ENCODE measurements at places on chromosomes 7 and 10. TPM values are rescaled to one million over a fixed set of nuclear protein-coding genes. Genes with fewer than 3 reads are reported as not detected.

The FANK1 gene
- total RNA-seq, result 0.38 TPM

The PIK3AP1 gene
- 11.7 TPM for total RNA-seq

The ZNF680 gene
- total RNA-seq, result 10.4 TPM

The IDI2 gene
- total RNA-seq, result not detected

The PTN gene
- total RNA-seq, result not detected

Data from activated CD4-positive, alpha-beta T cell treated with anti-CD3 and anti-CD28 coated beads, Interleukin-2, amount 10 ng/mL, durations not matched to agents 24 days and 14 days (primary cell).